Activated naive CD4-positive, alpha-beta T cell (primary cell): ENCODE measurements at places on chromosomes 7 and 10.

DNA sequence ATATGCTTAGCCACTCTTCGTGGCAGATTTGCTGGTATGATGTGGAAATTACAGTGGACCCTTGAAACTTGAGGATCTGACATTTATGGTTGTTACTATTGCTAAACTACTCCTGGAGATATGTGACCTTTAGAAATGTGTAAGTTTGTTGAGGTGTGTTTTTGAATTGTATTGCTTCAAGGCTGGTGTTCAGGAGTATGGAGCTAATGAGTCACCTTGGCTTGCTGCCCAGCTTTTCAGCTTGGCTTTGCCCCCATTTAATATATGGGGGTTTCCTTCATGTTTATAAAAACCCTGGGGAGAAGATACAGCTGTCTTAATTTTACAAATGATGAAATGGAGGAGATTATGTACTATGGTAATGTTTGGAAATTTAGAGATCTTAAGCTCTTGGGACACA is 11.6 kb downstream of the HBP1 start:
- peak; percentile 42 for DNase-seq

DNA sequence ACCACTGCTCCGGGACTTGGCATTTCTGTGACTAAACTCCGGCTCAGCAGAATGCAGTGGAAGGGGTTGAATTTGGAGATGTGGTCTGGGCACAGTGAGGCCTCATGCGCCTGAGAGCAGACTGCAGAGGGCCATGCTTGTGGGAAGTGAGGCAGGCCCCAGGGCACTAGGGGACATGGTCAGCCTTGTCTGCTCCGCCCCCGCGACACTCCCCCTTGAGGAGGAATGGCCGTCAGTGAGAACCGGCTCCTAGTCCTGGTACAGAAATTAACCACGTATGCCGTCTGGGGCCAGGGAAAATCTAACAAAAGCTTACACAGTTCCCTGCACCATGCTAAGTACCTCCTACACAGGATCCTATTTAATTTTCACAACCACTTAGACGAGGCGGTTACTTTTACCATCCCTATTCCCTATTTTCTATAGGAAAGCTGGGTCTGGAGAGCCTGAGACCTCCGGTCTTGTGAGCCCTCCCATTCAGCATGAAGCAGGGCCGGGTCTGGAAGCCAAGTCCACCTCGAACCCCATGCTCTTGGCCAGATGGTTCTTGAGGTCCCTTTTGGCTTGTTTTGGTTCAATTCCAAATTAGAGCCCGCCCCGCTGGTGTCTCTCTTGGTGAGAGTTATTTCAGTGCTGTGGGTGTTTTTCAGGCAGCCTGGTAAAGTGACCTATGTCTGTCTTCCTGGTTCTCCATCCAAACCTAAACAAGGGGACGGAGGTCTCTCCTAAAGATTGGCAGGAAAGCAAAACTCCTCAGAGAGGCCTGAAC is 87.7 kb upstream of the PITRM1 start:
- DNase-seq: no peak

GRCh38 chr7:24668927-24669635 is 88.2 kb downstream of the GSDME start:
- no peak for DNase-seq

GRCh38 chr10:122699796-122700455 is at the start of gene C10orf120:
TSS of gene C10orf120 (minus strand) at chr10:122699846. CDS start at chr10:122699790, 56 bp downstream.
- no peak for DNase-seq
